ENCODE measurements at places on chromosomes 1 and 21.

DNA sequence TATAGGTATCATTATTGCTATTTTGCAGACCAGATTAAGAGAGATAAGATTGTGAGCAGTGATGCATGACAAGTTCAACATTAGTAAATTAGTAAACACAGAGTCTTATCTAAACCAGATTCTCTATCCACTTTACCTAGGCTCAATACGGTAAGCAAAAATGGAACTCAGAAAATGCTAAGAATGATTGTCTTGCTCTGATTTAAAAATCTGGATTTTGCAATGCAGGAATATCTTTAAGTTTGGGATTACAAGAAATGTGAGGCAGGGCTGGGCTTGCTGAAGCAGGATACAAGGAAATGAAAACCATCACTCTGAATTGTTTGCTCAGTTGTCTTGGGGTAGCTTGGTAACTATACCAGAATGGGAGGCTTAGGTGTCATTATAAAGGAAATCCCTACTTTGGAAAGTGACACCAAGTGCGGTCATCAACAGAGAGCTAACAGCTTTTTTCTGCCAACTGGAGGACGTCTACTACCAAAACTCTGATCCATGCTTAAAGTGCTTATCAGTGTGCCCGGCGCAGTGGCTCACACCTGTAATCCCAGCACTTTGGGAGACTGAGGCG lies 332.7 kb upstream of the RUNX1 start:
- no peak for DNase-seq

DNA sequence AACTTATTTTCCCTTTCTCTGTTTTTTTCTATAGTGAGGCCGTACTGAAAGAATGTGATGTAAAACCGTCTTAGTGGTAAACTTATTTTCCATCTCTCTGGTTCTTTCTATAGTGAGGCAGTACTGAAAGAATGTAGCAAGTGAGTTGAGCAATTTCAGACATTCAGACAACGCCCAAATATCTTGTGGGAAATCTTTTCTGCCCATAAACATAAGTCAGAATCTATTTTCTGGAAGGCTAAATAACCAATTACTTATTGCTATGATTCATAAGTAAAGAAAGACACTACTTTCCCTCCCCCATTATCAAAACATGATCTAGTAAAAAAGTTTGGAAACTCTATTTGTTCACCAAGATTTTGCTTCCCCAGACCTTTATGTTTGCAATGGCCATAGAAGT lies 18.8 kb upstream of the SCCPDH start:
- DNase-seq: no peak

DNA sequence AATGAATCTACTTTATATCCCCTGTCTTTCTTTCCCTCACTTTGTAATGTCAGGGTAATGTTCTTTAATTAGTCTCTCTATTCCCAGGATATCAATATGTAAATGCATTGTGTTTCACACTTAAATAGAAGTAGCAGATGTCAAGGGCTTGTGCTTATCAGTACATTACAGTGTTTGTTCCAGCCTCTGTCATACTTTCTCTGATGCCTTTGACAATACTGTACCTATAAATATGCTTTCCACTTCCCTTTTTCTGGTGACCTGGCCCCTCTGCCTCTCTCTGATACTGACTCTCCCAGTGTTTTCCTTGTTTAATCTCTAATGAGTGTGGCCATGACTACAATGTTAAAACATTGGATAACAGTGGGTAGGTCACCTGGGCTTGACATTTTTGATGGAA lies 862.0 kb upstream of the NEGR1 start:
- DNase-seq: no peak

DNA sequence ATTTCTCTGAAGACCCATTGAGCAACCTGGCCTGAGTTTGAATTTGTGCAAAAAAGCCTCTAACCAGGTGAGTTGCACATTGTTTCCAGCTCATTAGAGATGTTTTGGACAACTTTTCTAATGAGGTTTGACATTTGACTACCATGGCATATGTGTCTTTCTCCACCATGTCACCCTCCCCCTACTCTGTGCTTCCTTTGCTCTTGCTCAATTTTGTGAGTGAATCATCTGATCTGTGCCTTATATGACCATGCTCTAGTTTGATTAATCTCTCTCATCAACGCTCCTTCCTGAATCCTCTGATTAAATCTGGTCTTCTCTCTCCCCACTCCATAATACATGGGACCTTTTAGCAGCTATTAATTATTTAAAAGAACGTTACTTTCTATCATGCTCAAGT lies 144.8 kb upstream of the SAMSN1 start:
- no peak for DNase-seq

DNA sequence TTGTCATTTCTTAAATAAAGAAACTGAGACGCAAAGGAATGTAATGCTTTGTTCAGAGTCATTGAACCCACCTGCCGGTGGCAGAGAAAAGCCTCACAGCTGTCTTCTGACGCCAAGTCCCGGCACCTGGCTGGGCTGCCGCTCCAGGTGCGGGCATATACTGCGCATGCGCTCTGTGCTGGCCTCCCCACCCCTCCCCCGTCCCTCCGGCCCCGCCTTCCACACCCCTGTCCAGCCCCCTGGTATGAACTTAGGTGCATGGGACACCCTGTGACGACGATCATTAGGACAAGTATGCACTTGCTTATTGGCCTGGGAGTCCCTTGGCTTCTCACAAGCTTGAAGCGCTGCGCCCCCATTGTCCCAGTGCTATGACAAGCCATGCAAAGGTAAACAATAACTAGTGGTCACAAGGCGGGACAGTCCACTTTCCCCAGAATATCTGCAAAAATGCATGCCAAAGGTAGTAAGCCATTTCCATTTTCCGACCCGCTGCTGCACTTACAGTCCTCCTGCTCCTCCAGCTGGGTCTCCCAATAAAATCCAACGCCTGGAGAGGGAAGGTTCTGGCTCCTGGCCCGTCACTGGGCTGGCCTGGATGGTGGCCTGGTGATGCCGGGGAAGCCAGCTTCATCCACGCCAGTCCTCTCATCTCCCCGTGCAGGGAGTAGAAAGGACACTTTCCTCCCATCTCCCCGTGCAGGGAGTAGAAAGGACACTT lies 100.4 kb downstream of the PSMG1 start:
- no peak for DNase-seq

DNA sequence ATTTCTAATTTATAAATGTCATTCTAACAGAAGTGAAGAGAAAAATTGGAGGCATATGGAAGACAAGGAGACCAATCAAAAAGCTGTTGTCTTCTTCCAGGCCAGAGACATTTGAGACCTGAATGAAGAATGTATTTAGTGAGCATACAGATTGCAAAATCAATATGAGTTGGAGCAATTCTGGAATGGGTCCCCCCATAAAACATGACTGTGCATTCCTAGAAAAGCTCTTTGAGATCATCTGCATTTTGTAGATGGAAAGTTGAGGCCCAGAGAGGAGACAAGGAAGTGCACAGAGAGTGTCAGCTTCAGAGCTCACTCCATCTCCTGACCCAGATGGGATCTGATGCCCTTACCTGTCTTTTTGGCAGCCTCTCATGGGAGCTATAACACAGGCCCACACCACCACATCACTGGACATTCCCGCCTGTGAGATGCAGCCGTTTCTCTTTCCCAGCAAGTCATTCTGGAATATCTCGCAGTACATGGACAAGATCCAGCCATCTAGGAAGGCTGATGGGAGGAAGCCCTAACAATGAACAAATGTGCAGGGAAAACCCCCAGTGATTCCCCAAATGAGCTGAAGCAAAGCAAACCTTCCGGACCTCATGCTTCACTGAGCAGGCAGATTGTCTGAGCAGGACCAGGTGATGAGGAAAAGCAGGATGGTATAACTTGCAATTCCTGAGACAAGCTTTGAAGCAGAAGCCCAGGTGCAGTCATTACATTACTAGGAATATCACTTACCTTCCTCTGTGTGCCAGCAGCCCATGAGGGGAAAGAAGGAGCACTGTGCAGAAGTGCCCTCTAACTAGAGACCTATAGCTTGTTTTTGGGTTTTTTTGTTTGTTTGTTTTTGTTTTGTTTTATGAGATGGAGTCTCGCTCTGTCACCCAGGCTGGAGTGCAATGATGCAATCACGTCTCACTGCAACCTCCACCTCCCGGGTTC lies 445.6 kb downstream of the PLPP3 start:
- no peak for DNase-seq

DNA sequence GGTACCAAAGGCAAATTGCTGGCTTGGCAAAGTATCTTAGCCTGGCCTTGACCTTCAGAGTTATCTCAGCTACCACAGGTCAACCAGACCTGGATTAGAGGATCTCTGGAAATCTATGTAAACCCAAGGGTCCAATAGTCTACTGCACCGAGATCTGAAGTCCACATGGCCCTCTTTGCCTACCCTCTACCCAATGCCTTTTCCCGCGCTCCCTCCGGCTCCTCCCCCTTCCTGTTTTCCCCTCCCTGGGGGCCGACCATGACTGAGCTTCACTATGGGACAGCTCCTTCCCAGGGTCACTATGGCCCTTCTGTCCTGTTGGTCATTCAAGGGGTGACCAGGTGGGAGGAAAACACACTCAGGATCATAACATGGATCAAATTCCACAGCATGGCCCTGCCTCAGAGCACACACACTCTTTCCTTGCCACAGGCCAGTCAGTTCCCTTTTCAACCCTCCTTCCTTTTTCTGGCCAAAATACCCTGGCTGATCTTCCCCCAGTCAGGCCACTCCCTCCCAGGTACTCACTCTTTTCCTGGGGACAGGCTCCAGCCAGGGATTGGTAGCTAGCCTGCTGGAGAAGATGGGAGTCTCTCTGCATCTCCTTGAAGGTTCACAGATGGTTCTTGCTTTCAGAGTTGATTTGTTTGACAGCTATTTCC lies 19.1 kb upstream of the TMEM183A start:
- no peak for DNase-seq

GRCh38 chr1:26538480-26539412 lies 9.2 kb downstream of the RPS6KA1 start:
- no peak for DNase-seq

GRCh38 chr21:27519361-27519760 lies 552.5 kb upstream of the ADAMTS5 start:
- DNase-seq: no peak

GRCh38 chr1:27638047-27638734 lies 3.2 kb upstream of the FGR start:
- DNase-seq: no peak

- DNase-seq: no peak
These were observed 11.7 kb upstream of the ARHGAP29 start for GRCh38 chr1:94248956-94249688.

DNA sequence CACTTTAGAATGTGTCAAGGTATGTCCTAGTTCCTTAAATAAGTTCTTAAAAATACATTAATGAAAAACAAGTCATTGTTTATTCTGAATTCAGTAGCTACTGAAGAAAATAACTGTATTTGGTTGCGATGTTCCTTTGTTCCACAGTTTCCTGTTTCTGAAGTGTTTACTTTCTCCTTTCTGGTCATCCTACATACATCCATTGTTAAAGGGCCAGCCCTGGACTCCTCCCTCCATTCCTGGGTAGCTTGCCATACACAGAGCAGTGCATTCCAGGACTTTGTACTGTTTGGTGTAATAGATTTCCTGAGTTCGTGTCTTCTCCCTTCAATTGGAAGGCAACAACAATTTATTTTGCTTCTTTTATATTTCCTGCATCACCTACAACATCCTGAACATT lies 845.4 kb upstream of the CXADR start:
- DNase-seq: no peak

Data from pons (tissue), 1 donor.